ENCODE measurements at places on chromosomes 7 and 10.
A peak's percentile ranks its signal among the peaks of the same experiment; 100 is the strongest.

DNA sequence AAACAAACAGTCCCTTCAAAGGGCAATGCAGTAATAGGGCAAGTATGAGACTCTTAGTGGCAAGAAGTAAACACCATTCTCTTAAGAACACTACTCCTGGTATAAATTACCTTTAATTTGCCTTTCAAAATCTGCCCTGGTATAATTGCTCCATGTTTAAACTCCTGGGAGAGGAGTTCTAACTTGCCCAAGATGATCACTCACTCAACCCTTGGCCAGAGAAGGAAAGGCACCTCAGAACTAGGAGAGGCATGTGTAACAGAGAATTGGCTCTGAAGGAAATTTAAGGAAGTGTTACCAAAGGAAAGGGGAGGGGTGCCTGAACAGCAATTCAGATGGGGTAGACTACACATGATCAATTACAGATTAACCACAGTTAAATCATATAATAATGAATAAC, 1173.6 kb upstream of the SORCS1 start:
- no peak for DNase-seq

- DNase-seq, result peak; percentile 27
Observed at GRCh38 chr10:84329196-84329611, 815 bp downstream of the CCSER2 start.

- no peak for DNase-seq
Observed at GRCh38 chr7:16399265-16399831, 22.0 kb downstream of the CRPPA start.

DNA sequence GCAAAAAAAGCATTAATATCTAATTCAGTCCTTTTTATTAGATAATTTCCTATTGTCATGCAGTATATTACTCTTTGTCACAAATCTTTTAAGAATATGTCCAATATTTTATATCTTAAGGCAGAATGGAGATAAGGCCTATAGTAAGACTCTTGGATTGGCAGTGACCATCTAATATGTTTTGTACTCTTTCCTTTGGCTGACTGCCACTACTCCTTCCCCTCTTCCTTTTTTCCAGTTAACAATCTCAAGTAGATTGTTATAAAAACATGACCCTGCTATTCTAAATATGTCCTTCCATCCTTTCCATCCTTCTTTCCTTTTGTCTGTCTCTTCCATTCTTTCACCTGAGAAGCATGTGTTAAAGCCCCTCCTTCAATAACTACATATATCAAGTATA, 92.8 kb upstream of the TMEM168 start:
- no peak for DNase-seq

DNA sequence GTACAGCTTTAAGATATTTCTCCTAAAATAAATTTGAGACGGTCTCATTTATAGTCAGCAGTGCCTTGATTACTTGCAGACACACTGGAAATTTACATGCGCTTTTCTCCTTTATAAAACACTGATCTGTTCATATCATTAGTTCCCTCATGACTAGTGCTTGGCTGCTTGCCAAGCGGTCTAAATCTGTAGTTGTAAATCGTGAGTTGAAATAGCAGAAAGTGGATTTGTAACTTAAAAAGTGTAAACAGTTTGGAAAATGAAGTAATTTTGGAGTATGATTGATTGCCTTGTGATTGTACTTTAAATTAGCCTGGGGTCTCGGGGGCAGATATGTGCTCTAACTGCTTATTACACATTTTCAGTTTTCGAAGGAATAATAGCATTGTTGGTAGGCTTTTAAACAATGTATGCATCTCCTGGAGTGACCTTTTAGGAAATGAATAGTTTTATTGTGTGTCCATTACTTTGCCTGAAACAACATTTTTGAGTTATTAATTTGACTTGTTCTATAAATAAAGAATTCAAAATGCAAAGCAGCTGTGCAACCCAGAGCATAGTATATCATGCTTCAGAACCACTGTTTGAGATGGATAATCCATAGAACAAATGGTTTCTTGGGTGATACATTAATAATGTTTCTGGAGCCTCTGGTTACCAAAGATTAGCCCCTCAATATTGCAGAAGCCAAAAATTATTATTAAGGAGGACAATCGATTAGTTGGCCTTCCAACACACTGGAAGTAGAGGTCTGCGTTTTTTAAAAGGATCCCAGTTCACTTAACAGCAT, 73.3 kb downstream of the ARID5B start:
- no peak for DNase-seq

- no peak for DNase-seq
Observed at GRCh38 chr7:45224832-45225231, 67.2 kb downstream of the RAMP3 start.

GRCh38 chr10:94105226-94105625, 111.5 kb downstream of the PLCE1 start:
- no peak for DNase-seq

All from stimulated activated CD8-positive, alpha-beta memory T cell treated with anti-CD3 and anti-CD28 coated beads, Interleukin-4, amount 100 ng/mL, for 1 hour (primary cell).